Tibial nerve (tissue), 4 donors: ENCODE measurements at places on chromosomes 7 and 10. TPM values are rescaled to one million over a fixed set of nuclear protein-coding genes. Genes with fewer than 3 reads are reported as not detected.

DTX2 gene
- 26.9 TPM for total RNA-seq

DNA sequence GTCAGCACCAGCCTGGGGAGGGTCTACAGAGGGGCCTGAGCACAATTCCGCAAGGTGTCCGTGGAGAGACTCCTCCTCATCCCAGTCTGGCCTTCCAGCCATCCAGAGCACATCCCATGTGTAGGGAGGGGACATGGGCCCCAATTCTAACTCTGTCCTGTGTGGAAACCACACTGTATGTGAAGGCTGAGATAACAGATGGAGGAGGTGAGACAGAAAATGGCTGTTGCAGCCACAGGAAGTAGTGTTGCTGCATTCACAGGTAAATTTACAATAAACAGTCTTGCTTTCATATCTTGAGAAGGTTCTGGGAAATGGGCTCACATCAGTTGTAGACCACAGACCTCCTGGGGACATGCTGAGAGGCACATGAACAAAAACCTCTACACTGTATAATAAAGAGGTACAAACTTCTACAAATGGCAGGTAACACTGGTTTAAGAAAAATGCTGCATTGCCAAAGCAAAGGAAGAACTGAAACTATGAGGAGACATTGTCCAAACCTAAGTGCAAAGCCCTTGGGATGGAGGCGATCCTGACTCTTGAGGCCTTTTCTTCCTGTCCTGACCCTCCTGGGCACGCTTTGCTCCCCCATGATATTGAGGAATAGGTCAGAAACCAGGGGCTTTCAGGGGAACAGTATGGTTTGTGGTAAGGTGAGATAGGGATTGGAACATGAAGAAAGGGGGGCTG is 21.6 kb upstream of the GIMAP2 start:
- H3K4me1 ChIP-seq, result no peaks in the 10 kb centered on the region
- no peaks in the 10 kb centered on the region for H3K27me3 ChIP-seq
- no peak overlapping the region for H3K4me3 ChIP-seq
- no peak overlapping the region for H3K27ac ChIP-seq
- H3K36me3 ChIP-seq, result no peaks in the 10 kb centered on the region

DNA sequence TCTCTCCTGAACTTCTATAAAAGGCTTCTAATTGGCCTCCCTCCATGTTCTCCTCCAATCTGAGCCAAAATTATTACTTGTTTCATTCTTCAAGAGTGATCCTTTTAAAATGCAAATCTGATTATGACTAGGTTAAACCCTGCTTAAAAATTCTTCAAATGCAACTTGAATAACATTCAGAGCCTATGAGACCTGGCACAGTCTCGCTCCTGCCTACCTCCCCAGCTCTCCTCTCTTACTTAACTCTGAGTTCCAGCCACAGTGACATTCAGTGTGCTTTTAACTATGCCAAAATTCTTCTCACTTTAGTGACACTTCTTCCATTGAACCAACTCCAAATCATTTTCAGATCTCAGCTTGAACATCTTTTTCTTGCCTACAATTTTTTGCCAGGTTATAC is 68.8 kb downstream of the TMEM168 start:
- no peak for DNase-seq
- H3K4me3 ChIP-seq, result no peak overlapping the region
- H3K4me1 ChIP-seq, result no peaks in the 10 kb centered on the region
- H3K27ac ChIP-seq, result no peak overlapping the region

NPSR1 gene
- total RNA-seq, result not detected

GRCh38 chr7:2530071-2530987 is 10.8 kb downstream of the LFNG start:
- H3K4me1 ChIP-seq, result no peaks in the 10 kb centered on the region
- DNase-seq, result no peak
- H3K27ac ChIP-seq, result peak overlapping the region; percentile 80
- H3K4me3 ChIP-seq, result no peak overlapping the region
- H3K27me3 ChIP-seq, result no peaks in the 10 kb centered on the region

NRAP gene
- total RNA-seq, result under 0.01 TPM

DNA sequence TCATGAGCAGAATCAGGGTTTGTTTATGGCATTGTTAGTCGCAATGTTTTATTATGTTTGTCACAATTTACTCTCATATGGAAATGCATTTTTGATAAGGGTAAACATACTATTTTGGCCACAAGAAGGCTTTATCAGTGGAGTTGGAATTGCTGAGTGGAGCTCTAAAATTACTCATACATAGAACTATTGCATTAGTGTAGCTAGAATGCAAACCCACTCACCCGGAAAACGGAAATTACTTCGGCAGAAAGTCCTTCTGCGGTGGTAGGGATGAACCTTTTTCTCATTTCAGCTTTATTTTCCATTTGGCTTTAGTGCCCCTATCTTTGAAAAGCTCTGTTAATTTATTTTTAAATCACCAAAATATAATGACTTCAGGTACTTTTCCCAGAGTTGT is 42.8 kb upstream of the NPY start:
- DNase-seq, result no peak
- H3K27me3 ChIP-seq, result no peaks in the 10 kb centered on the region
- no peak overlapping the region for H3K27ac ChIP-seq
- no peaks in the 10 kb centered on the region for H3K36me3 ChIP-seq
- H3K4me1 ChIP-seq, result no peaks in the 10 kb centered on the region

- no peaks in the 10 kb centered on the region for H3K4me1 ChIP-seq
- H3K27me3 ChIP-seq, result no peaks in the 10 kb centered on the region
- no peaks in the 10 kb centered on the region for H3K36me3 ChIP-seq
- DNase-seq, result no peak
- H3K27ac ChIP-seq, result no peak overlapping the region
Measured at GRCh38 chr7:3010161-3010560, 33.5 kb downstream of the CARD11 start.

DNA sequence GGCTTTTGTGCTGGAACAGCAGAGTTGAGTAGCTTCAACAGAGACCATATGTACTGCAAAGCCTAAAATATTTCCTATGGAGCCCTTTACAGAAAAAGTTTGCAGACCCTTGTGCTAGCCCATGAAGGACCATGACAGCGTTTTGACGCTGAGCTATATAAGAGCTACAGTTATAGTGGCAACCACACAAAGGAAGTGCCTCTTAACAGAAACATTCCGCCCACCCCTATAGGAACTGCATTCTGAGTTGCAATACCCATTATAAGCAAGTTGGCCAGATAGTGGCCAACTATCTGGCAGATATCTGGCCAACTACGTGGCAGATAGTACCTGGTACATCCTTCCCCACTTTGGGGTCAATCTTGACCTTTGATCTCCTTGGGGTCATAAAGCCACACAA is 47.5 kb upstream of the DMBT1 start:
- no peak overlapping the region for H3K4me3 ChIP-seq
- no peaks in the 10 kb centered on the region for H3K27me3 ChIP-seq
- H3K27ac ChIP-seq, result no peak overlapping the region
- no peak for DNase-seq
- no peaks in the 10 kb centered on the region for H3K4me1 ChIP-seq
- no peaks in the 10 kb centered on the region for H3K36me3 ChIP-seq

HOXA6 gene
- total RNA-seq, result 30.9 TPM

TMEM270 gene
- not detected for total RNA-seq

GRCh38 chr10:123888751-123889150 is 2.9 kb downstream of the CPXM2 start:
- no peaks in the 10 kb centered on the region for H3K36me3 ChIP-seq
- DNase-seq, result no peak
- no peak overlapping the region for H3K27ac ChIP-seq
- no peak overlapping the region for H3K4me3 ChIP-seq
- peaks cover 10% of the 10 kb centered on the region for H3K27me3 ChIP-seq
- peaks cover 51% of the 10 kb centered on the region for H3K4me1 ChIP-seq

DNA sequence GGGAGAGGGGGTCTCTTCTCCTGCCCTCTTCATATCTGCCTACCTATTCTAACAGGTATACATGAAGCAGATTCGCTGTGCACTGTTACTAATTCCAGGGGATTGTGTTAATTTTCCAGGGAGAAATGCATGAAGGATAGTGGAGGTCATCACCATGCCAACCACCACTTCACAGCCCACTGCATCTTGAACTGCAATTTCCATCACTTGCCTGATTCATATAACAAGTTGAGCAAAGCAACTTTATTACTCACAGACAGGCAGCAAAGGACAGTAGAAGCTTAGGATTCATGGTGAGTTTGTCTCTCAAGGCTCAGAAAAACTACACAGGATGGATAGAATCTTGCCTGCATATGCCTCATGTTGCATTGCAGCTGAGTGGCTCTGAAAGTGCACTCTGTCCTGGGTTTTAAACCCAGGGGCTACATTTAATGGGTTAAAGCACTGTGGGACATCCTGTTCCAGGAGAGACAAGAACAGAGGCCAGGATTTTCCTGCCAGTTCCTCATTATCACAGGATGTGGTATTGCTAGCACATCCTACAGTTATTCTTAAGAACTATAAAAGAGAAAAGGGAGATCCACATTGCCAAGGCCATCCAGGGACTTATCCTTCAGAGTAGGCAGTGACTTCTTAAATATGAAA is 136.9 kb upstream of the PRSS1 start:
- no peak overlapping the region for H3K27ac ChIP-seq
- H3K4me3 ChIP-seq, result no peak overlapping the region
- no peaks in the 10 kb centered on the region for H3K36me3 ChIP-seq
- H3K27me3 ChIP-seq, result no peaks in the 10 kb centered on the region
- H3K4me1 ChIP-seq, result no peaks in the 10 kb centered on the region

HTR7 gene
- 0.20 TPM for total RNA-seq

DNA sequence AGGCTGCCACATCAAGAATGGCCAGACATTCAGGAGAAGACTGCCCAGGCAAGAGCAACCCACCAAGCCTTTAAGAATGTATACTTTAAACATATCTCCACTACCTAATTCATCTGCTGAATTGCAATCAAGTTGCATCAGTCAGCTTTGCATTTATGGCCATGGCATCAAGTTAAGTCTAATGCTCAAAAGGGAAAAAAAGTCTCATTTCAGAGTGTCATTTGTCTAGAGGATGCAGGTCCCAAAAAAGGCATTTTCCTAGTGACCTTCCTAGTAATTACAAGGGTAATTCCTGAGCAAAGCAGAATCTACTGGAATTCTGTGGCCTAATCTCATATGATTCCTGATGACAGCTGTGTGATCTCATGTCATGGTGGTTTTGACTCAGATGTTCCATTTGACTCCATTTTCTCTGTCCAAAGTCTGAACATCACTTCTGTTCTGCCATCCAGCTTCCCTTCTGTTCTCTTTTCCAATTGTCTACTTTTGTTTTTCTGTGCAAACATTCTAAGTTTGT is 7.3 kb upstream of the CABCOCO1 start:
- no peak overlapping the region for H3K27ac ChIP-seq
- no peaks in the 10 kb centered on the region for H3K36me3 ChIP-seq
- H3K27me3 ChIP-seq, result no peaks in the 10 kb centered on the region
- no peaks in the 10 kb centered on the region for H3K4me1 ChIP-seq
- no peak overlapping the region for H3K4me3 ChIP-seq

DNA sequence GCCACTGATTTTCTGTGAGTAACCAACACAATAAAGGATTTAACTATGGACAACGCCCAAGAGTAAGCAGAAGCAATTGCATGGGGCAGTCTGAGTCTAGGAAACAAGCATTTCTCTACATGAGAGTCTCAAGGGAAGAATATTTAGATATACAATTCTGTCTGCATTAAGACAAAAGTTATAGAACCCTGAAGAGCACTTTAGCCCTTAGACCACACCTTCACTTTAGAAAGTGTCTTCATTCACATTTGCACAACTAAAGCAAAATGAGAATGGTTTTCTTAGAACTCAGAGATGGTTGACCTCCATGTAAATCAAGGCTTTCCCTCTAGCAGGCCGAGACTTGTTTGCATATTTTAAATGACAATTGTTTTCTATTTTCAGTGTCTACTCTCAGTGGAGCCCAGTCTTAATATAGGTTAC is 25.5 kb upstream of the TRIM24 start:
- no peak overlapping the region for H3K4me3 ChIP-seq
- no peak overlapping the region for H3K27ac ChIP-seq
- no peaks in the 10 kb centered on the region for H3K4me1 ChIP-seq
- no peak for DNase-seq
- H3K36me3 ChIP-seq, result no peaks in the 10 kb centered on the region

DNA sequence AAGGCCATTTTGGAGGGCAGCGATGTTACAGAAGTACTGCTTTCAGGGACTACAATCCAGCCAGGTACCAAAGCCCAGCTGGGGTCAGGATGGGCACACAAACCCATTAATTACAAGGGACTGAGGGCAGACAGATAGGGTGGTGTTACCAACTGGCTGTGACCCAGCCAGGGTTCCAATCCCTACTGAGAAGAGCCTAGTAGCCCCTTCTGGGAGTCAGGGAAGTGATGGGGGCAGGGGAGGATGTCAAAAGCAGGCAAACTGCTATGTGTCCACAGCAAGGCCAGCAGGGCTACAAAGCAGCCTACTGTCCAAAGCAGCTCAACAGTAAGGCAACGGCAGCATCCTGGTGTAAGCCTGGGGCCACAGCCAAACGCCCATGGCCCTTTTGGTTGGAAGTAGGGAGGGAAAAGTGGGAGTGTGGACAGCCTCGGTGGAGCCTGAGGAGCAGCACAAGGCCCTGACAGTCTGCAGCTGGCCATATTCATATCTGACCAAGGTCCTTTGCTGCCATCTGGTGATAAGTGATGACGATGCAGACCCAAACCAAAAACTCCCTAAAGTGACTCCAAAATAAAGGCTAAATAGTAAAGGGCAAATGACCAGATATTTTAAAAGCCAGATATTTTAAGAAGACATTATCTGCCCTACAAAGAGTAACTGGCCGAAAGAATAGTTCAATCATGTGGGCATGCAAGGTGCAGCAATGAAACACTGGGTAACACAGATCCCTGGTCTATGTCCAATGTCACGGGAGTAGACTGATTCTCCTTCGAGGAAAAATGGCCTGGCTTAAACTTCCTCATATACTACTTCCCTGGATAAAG is 56.9 kb downstream of the XPNPEP1 start:
- DNase-seq, result no peak
- H3K27ac ChIP-seq, result no peak overlapping the region
- H3K4me1 ChIP-seq, result no peaks in the 10 kb centered on the region
- peaks cover 6% of the 10 kb centered on the region for H3K36me3 ChIP-seq

GRCh38 chr7:157930926-157931466 is 594.2 kb downstream of the DNAJB6 start:
- no peak overlapping the region for H3K27ac ChIP-seq
- no peaks in the 10 kb centered on the region for H3K36me3 ChIP-seq
- no peak overlapping the region for H3K4me3 ChIP-seq

- no peaks in the 10 kb centered on the region for H3K27me3 ChIP-seq
- peak overlapping the region; percentile 43 for H3K27ac ChIP-seq
- H3K4me1 ChIP-seq, result peaks cover 24% of the 10 kb centered on the region
- no peak for DNase-seq
Measured at GRCh38 chr10:116254422-116255155, 18.4 kb downstream of the GFRA1 start.

DNA sequence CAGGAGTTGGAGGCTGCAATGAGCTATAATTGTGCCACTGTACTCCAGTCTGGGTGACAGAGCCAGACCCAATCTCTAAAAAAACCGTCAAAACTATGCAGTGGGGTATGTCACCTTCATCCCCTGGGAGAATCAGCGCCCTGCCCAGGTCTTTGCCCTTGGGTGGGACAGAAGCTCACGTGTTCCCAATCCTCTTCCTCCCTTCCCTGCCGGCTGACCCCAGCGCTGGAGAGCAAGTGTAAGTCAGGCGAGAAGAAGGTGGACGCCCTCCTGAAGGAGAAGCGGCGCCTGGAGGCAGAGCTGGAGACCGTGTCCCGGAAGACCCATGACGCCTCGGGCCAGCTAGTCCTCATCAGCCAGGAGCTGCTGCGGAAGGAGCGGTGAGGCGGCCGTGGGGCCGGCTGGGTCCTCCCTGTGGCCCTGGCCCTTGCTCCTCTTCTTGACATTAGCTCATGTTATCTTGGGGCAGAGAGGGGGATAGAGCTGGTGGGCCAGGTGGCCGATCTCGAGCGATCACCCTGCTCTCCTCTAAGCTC is 64.8 kb upstream of the GTF2IRD1 start:
- no peak overlapping the region for H3K27ac ChIP-seq
- H3K36me3 ChIP-seq, result peaks cover 2% of the 10 kb centered on the region
- no peak overlapping the region for H3K4me3 ChIP-seq
- DNase-seq, result no peak
- no peaks in the 10 kb centered on the region for H3K4me1 ChIP-seq
- no peaks in the 10 kb centered on the region for H3K27me3 ChIP-seq
